ENCODE measurements at places on chromosomes 7 and 10.

- DNase-seq: no peak
These were observed 100.0 kb downstream of the LSM5 start for GRCh38 chr7:32390210-32390609.

DNA sequence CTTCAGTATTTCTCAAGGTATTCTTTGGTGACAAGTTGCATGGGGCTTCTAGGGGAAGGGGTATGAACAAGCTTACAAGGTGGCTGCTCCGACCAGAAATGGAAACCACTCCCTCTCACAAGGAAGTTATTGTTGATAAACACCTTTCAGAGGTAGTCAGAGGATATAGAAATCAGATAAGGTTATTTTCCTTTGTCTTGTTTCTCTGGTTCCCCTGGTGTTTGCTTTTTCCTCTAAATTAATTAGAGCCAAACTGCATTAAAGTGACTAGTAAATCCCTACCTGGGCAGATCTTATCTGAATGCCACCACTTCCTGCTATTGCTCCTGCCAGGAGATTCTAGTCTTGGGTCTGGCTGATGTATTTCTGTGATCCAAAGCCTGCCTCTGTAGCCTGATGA lies 725.4 kb downstream of the INHBA start:
- no peak for DNase-seq

- DNase-seq: no peak
These were observed 268.3 kb downstream of the GRID1 start for GRCh38 chr10:86098187-86098881.

DNA sequence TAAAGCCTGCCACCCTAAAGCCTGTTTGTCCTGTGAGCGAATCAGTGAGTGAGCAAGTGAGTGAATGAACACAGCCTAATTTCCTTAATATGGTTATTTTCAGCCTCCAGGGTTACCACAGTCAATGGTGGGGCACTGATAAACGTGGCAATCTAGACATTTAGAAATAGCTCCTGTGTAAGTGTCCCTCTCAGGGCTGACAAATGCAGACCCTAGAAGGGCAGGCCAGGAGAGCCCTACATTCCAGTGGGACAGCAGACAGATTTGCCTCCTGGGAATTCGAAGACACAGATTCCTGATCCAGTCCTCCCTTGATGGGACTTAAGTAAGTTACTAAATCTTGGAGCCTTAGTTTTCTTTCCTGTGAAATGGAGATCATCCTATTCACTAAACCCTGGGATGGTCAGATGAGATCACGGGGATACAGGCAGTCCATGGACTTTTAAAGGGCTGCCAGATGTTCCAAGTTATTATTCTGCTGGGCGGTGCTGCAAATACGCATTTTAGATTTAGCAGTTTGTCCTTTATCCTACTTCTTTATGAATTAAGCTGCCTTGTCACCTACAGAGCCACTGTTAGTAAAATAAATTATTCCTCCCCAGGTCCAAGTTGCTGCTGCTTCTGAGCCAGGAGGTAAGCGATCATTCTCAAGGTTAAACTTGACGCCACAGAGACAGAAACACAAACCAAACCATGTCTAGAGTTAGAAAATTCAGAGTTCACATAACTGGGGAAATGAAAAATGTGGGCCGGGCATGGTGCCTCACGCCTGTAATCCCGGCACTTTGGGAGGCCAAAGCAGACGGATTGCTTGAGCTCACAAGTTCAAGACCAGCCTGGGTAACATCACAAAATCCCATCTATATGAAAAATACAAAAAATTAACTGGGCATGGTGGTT lies 54.8 kb upstream of the TM9SF3 start:
- DNase-seq: no peak

- no peak for DNase-seq
These were observed 107.6 kb downstream of the KCNMA1 start for GRCh38 chr10:77530011-77530410.

- no peak for DNase-seq
These were observed 92.1 kb downstream of the FOXL3 start for GRCh38 chr7:382043-382400.

DNA sequence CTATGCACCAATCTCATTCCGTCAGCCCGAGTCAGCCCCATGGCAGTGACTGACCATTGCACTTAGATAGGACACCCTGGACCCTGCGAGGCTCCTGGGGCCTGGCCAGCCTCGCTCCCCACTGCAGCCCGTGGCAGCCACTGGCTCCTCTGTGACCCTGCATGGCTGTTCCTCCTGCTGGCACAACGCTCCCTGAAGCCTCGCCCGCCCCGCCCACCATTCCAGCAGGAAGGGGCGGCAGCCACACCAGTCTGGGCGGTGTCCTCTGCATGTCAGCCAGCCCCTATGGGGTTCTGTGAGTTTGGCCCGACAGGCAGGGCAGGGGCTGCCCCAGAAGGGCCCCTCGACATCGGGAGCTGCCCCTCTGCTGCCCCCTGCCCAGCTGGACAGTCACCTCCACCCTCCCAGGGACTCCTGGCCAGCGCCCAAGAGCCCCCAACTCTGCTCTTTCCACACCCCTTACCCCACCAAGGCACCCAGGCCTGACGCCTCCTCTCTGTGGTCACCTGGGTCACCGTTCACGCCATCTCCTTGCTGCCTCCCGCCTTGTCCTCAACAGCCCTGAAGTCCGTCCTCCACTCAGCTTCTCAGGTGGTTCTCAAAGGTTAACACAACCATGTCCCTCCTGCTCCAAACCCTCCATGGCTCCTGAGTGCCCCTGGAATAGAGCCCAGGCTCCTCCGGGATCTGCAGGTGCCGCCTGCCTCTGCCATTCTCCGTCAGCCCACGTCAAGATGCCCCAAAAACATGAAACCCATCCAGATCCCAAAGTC lies 103.5 kb downstream of the MICALL2 start:
- peak; percentile 68 for DNase-seq

GRCh38 chr7:12674861-12675260 lies 12.6 kb upstream of the ARL4A start:
- DNase-seq: no peak

DNA sequence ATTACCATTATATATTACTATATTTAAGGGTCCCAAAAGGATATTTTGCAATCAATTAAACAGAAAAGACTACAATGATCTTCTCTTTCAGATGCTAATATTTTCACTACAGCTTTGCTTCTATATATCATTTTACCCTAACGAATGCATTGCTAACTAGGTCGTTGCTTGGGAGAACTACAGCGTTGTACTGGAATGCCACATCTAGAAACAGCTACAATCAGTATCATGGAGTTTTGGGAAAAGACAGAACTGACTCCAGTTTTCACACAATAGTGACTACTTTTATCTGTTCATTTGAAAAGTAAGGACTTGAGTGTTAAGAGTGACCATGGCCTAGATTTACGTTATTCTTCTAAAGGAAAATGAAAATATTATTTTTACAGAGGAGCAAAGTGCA lies 38.5 kb downstream of the LRRN3 start:
- no peak for DNase-seq

- no peak for DNase-seq
These were observed 14.2 kb downstream of the CYP26A1 start for GRCh38 chr10:93087846-93088245.

- DNase-seq: no peak
These were observed 252.3 kb downstream of the GATA3 start for GRCh38 chr10:8306685-8307364.

- no peak for DNase-seq
These were observed 527.7 kb downstream of the GALNT17 start for GRCh38 chr7:71659622-71660021.

DNA sequence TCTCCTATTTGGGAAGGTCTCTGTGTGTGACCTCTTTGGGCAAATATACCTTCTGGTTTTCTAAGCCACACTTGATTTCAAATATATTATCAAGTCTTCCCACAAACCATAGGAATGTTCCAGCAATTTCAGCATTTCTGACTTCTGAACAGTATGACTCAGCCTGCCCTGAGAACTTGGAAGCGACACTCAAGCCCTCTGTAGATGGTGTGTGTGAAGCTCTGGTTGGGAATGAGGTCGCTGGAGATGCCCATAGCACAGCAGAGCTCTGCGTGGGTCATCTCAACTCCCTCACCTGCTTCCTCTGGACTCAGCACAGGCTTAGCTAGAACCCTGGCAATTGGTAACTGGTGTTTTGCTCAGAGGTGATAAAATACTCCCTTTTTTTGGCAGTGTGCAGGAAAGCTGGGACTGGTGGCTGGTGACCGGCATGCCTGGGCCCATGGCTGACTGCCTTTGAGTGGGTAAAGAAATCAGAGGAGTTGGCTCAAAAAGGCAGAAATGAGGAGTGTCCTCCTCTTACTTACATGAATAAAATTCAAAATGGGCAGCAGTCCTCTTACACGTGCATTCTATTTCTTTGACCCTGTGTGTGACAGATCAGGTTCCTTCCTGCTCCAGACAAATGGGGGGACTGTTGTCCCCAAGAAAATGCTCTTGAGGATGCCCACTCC lies 87.5 kb upstream of the NRP1 start:
- peak; percentile 0 for DNase-seq

DNA sequence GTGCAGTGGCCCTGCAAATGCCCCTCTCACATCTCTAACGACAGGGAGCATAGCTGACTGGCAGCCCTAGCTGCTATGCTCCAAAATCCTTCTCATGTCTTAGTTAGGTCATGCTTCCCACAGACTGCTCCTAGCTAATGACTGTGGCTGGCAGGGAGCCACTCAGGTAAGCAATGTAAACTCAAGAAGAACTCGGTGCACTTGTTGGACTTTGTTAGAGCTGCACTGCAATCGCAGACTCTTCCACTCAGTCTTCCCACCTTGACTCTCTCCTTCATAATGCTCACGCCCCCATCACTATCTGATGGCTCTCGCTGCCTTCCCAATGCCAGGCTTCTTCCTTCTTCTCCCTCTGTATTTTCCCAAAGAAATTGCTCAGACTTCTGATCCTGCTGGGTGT lies 24.0 kb downstream of the OR9A2 start:
- no peak for DNase-seq

DNA sequence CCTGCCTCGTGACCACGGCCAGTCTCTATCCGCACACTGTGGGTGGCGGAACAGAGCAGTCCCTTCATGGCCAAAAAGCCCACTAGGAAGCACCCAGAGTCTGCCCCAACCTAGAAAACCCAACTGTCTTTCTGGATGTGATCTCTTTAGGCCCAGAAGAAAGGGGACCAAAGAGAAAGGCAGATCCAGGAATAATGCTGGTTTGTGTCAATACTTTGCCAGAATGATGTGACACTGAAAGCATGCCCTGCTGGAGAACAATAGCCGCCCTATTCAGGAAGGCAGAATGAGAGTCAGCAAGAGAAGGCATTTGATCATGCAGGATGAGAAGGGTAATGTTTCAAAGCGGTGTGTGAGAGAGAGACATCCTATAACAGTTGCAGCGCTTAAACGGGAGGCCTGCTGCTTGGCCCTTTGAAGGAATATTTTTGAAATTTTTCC lies 274.7 kb downstream of the USP6NL start:
- DNase-seq: no peak

DNA sequence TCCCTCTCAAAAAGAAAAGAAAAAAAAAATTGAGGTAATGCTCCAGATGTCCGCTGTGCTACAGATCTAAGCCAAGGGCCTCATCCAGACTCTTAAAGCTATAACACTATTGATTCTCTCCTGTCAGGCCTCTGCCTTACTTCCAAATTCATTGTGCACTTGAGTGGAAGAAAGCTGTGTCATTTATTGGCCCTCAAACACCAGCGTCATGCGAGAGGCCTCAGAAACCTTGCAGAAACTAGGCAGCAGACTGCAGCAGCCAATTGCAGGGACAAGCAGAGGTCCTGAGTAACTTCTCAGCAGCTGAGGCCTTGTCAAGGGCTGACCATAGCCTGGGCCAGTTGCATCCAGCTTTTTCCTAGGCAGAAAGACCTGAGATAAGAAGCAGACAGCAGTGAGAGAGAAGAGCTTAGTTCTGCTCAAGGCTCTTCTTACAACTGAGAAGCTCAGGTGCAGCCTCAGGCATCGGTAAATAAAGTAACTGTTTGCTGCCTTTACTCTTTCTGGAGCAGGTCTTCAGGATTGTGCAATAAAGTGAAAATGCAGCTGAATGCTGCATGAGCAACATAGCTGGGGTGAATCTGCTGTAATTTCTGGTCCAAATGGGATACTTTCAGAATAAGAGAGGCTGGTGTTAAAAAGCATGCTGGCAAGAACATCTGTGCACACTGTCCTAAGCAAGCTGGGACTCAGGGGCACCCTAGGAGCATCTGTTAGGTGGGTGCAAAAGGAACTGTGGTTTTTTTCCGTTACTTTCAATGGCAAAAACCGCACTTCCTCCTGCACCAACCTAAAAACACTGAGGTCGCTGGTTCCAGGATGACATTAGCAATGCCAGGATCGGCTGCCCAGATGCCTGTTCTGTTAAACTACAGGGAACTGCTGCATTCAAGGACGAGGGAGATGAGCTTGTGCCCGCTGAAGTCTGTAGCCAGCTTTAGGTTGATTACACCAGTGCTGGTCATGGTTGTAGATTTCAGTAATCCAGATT lies 181.8 kb upstream of the PFKP start:
- DNase-seq: no peak

DNA sequence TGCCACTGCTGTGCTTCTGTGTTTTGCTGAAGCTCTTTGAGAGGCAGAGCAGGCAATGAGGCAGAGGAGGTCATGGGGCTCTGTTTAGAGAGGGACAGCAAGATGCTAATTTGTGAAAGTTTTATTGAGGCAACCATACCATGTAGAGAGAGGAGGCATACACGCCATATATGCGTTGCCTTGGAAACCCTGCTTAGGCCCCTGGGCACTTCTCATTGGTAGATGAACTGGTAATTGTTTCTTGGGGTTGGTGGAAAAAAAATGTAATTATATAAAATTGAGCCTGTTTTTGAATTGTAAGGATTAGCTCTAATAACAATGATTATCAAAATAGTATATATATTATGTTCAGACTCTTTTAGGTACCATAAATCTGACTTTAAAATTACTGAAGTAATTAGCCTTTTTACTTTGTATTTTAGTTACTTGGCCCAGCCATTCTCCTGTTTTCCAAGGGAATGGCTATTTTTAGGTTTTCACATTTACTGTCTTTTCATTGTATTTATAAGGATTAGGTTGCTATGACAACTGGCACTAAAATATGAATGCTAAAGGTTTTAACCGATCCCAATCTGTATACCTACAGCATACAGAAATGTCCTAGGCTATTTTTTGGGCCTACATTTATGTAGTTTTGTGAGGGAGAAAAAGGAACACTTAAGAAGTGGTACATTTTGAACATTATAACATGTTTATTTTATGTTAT lies 52.4 kb downstream of the BZW2 start:
- no peak for DNase-seq

- no peak for DNase-seq
These were observed 46.3 kb downstream of the CDH23 start for GRCh38 chr10:71442859-71443570.

- no peak for DNase-seq
These were observed 24.7 kb upstream of the TFAM start for GRCh38 chr10:58360412-58361004.

GRCh38 chr7:115178835-115179234 lies 256.9 kb downstream of the MDFIC start:
- DNase-seq: peak; percentile 3

- no peak for DNase-seq
These were observed 37.6 kb downstream of the RHOBTB1 start for GRCh38 chr10:60906411-60906810.
